Activated naive CD8-positive, alpha-beta T cell treated with anti-CD3 and anti-CD28 coated beads for 36 hours (primary cell): ENCODE measurements at places on chromosomes 5 and 9.

DNA sequence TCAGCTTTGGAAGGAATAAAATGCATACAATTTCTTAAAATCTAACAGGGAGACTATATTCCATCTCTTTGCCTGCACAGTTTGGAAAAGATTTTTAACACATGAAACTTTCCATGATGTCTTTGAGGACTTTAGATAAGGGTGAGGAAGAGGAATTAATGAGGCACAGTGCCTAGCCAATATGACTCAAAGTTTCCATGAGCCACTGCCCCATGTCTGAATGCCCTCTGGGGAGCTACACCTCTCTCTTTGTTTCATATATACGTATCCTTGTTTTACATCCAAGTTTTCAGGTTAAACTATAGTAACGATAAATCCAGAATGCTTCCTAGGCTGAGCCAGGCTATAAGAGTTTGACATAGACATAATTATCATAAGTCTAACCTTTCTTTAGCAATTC is 349.3 kb upstream of the TLE4 start:
- no peak for DNase-seq

- DNase-seq, result no peak
Observed at GRCh38 chr9:95605816-95606488, 89.2 kb upstream of the PTCH1 start.

GRCh38 chr9:98057138-98057799 is 737 bp downstream of the NANS start:
- no peak for DNase-seq

DNA sequence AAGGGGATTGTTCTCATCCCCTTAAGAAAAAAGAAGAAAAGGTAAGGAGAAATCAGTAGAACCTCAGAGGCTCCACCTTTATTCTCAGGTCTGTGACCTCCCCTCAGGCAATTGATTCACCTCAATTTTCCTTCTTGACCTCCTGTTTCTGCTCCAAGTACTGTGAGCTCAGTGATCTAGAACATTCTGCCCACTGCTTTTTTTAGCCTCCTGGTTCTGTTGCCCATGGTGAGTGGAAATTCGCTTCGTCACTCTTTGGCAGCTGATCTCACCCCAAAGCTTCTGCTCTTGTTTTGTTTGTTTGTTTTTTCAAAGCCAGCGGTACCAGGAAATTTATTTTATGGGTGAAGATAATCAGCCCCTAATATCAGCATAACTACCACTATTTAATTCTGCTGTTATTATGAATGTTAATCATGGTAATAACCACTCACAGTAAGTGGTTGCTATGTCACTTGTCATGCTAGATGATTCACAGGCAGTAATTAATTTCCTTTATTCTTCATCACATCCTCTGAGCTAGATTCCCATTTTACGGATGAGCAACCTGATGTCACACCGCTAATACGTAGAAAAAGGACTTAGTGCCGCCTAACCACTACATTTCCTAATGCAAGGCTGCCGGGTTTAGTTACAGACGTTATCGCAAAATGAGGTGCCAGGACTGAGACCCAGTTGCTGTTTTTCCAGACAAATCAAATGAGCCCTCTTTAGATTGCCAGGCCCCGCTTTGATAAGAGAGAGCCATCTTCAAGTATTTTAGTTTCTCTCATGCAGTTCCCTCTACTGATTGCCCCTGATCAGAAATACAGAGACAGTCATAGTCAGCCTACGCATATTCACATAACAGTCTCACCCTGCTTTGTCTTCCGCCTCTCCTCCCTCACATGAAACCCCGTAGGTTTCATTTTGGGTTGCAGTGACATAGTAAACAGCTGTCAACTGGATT is 78.2 kb downstream of the CYFIP2 start:
- no peak for DNase-seq

- no peak for DNase-seq
Observed at GRCh38 chr5:11946317-11946716, 42.1 kb upstream of the CTNND2 start.

- no peak for DNase-seq
Observed at GRCh38 chr5:133110709-133111108, 58.9 kb downstream of the HSPA4 start.

DNA sequence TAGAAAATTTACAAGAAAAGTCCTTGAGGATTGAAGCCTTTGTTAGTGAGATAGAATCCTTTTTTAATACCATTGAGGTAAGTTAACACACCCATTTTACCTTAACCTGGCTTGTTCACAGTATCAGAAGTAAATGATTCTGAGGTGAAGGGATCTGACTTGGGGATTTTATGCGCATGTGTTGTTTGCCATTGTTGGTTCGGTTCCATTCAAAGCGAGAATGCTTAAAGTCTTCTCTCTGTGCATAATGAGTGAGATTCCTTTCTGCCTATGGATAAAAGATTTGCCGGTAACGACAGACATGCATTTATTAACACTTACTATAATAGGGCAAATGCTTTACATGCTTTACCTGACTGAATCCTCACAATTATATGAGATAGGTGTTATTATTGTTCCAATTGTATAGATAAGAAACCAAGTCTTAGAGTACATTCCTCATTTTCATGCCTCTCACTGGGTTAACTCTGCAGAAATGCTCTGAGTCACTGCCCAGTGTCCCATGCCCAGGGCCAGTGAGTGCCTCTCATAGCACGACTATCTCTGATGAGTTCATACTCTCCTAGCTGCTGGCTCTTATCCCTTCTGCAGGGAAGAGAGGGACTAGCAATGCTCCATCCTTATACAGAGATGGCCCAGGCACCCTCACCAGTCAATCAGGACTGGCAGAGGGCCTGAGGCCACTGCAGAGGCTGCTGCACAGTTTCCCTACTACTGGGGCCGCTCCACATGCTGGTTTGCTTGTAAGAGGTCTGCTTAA is 54.4 kb downstream of the CMYA5 start:
- DNase-seq, result no peak

DNA sequence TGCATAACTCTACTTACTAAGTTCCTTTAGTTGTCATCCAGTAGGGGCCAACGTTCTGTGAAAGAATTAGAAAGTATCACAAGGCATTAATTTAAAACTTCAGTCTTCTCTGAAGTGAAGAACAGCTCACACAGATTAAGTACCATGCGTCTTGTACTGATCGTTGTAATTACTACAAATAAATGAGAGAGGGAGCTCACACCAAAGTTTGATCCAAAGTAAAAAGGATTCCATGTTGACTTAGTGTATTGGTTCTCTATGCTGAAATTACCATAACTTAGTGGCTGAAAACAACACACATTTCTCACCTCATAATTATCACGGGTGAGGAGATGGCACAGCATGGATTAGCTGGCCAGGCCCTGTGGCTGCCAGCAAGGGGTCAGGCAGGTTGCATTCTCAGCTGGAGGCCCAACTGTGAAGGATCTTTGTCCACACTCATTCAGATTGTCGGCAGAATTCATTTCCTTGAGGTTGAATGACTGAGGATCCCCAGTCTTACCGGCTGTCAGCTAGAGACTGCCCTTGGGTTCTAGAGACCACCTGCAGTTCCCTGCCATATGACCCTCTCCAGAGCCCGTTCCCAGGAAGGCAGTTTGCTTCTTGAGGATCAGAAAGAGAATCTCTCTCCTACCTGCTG is 169.1 kb downstream of the YTHDC2 start:
- no peak for DNase-seq

DNA sequence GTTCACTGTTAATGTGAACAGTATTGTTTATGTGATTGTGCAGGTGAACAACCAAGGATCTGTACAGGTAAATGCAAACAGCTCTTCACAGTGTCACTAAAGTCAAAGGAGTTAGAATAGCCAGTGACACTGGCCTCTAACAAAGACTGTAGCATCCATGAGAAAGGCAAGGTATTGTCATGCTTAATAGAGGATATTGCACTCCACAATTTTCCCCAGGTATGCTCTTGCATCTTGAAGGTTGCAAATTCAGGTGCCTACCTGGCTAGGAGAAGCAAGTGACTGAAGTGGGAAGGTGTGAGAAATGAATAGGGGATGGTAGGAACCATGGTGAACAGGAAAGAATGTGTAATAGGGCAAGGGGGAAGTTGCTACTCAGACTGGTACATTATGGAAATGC is 101.2 kb upstream of the EFNA5 start:
- no peak for DNase-seq

DNA sequence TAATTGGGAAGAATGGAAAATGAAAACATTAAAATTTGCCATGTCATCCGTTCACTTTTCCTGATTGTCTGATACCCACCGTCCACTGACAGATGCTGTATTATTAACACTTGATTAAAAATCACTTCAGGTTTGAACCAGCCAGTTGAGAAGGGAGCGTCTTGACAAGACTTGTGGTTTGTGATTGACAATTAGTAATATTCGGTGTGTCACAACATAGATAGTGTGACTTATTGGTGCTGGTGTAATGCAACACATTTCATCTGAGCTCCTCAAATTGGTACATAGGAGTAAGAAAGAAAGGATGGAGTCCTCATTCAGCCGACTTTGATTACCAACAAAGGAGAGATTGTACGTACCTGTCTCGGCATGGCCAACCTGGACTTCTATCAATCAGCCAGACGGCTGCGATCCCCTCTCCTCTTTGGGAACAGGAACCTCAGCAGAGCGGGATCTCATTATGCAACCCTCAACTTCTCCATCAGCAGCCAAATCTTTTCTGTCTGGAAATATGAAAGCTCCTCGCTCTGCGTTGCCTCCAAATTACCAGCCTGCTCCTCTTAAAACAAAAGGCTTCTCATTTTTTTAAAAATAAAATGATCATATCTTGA is 211.7 kb upstream of the MVB12B start:
- DNase-seq, result no peak
